Muscle of leg (tissue), 16 donors: ENCODE measurements at places on chromosomes 6 and 20. TPM values are rescaled to one million over a fixed set of nuclear protein-coding genes. Genes with fewer than 3 reads are reported as not detected.
A peak's percentile ranks its signal among the peaks of the same experiment; 100 is the strongest.

DNA sequence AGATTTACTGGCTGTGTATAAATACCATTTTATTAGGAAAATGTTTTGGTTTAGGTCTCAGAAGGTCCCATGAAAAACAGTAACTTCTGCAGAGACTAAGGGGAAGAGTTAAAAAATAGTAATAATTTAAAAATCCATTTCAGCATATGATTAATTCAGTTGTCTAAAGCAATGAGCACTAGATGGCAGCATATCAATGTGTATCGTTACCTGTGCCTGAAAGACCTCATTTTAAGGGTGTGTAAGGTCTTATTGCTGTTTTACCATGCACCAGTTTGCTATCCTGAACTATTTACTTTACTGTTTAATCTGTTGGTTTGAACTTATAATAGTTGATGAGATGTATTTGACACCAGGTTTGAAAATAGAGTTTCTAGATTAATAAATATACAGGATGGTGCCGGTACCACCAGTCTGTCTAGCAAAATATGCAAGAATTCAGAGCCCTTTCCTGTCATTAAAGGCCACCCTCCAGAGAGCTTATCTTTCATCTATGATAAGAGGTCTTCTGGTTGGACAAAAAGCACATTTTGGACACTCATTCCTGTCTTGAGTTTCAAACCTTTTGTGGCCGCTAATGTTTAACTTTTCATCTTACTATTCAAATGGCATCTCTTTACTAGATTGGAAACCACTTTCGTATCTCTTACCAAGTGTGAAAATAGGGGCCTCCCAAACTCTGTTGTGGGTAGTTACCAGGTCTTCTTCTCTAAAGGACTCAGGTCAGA, 8.9 kb upstream of the AHI1 start:
- no peak overlapping the region for H3K4me3 ChIP-seq
- H3K27me3 ChIP-seq = no peaks in the 10 kb centered on the region
- no peak overlapping the region for H3K27ac ChIP-seq
- no peaks in the 10 kb centered on the region for H3K36me3 ChIP-seq

- peak; percentile 62 for DNase-seq
- H3K36me3 ChIP-seq = no peaks in the 10 kb centered on the region
- H3K4me3 ChIP-seq = no peak overlapping the region
These were observed 2.6 kb upstream of the CENPW start for GRCh38 chr6:126337323-126337722.

DNA sequence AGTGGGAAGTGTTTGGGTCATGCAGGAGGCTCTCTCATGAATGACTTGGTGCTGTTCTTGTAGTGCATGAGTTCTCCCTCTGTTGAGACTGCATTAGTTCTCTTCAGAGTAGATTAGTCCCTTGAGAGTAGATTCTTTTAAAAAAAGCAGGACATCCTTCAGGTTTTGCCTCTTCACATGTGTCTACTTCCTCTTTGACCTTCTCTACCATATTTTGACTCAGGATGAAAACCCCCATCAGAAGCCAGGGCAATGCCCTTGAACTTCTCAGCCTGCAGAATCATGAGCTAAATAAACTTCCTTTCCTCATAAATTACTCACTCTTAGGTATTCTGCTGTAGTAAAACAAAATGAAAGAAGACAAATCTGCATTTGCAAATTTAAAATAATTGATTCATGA, 170.3 kb downstream of the CD109 start:
- H3K4me3 ChIP-seq = no peak overlapping the region
- H3K27me3 ChIP-seq = no peaks in the 10 kb centered on the region
- H3K4me1 ChIP-seq = no peaks in the 10 kb centered on the region

GRCh38 chr6:141726248-141726647, 406.5 kb upstream of the GJE1 start:
- peak overlapping the region; percentile 49 for H3K27ac ChIP-seq
- H3K36me3 ChIP-seq = no peaks in the 10 kb centered on the region
- peak; percentile 77 for DNase-seq
- no peaks in the 10 kb centered on the region for H3K27me3 ChIP-seq
- peaks cover 5% of the 10 kb centered on the region for H3K4me1 ChIP-seq
- no peak overlapping the region for H3K4me3 ChIP-seq

Gene B4GALT5
- 43.1 TPM for polyA plus RNA-seq
